ENCODE measurements at places on chromosomes 5 and 9.

DNA sequence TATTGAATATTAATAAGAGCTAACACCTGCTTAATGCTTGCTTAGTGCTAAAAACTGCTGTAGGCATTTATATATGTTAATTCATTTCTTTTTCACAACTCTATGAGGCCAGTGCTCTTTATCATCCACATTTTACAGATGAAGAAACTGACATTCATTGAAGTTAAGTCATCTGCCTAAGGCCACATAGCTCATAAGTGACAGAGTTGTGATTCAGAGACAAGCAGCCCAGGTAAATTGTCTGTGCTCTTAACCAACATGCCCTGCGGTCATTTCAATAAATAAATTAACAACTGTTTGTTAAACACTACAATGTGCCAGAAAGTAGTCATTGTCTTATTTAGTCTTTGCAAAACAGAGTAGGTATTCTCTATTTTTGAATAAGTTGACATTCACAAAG lies 1354.4 kb upstream of the C9orf72 start:
- DNase-seq = no peak

- DNase-seq = peak; percentile 35
Measured at GRCh38 chr5:171850324-171850947, 64.8 kb downstream of the SMIM23 start.

DNA sequence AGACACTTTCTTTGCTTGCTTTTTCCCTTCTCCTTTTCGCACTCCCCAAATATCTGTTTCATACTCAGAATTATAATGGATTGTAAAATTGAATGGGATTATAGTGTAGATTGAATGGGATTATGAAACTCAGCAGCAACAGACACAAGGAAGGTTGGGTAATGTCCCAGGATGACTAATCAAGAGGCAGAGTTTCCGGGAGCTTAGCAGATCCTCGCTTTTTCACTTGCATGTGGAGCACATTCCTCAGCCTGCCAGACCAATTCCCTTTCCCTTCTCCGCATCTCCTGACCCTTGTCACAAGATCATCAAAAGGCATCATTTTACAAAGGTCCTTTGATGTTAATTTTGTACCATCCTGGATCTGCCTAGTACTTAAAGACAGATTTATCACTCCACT lies 55.1 kb upstream of the SLC1A1 start:
- peak; percentile 59 for DNase-seq

GRCh38 chr5:6544561-6544935 lies 88.3 kb downstream of the NSUN2 start:
- DNase-seq = no peak

GRCh38 chr5:57488215-57488955 lies 5.8 kb upstream of the ACTBL2 start:
- peak; percentile 83 for DNase-seq
